ENCODE measurements at places on chromosomes 3 and 15.

DNA sequence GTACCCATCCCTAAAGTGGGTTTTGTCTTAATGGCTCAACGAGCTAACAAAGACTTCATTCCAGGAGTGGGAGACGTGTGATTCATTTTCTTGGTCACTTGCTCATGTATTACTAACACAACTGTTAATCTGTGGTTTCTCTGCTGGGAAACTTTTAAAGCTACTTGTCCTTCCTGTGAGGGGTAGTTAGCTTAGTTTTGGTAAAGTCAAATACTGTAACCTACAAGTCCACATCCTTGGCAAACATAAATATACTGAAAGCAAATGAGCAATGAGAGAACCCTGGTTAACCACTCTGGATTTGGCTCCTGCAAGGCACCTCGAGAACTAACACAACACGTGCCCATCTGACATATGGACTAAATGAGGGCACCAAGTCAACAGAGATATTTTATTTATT lies 19.9 kb downstream of the NOX5 start:
- DNase-seq, result no peak

- no peak for DNase-seq
These were observed 1029.2 kb downstream of the EPHA3 start for GRCh38 chr3:90136456-90137191.

- DNase-seq, result no peak
These were observed 170.7 kb downstream of the UBE3A start for GRCh38 chr15:25268166-25268565.

DNA sequence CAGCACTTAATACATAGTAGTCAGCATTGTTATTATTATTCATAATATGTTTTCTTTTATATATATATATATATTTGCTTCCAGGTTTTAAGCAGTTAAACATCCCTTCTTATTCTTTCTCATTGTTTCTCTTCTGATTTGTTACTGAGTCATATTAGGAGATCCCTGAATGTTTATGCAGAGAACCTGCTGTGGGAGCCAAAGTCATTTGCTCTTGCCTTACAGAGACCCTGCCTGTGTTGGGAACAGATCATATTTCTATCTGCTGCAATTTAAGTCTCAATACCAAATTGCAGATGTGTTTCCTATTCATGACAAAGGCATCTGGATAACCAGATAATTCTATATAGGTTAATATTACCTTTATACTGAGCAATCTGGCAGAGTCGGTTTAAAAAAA lies 323.0 kb upstream of the UMPS start:
- no peak for DNase-seq

GRCh38 chr3:64072126-64072525 lies 48.8 kb upstream of the PSMD6 start:
- DNase-seq, result no peak
